ENCODE measurements at places on chromosomes 11 and 22. TPM values are rescaled to one million over a fixed set of nuclear protein-coding genes. Genes with fewer than 3 reads are reported as not detected.

Gene ZNRF3
- 2.7 TPM for total RNA-seq

Gene HTR3B
- not detected for total RNA-seq

Gene UBE2L6
- total RNA-seq: 76.9 TPM

Gene TMEM191B
- total RNA-seq: 0.15 TPM
